ENCODE measurements at places on chromosomes 6 and 20. TPM values are rescaled to one million over a fixed set of nuclear protein-coding genes. Genes with fewer than 3 reads are reported as not detected.

- DNase-seq: no peak
- H3K4me3 ChIP-seq: no peak overlapping the region
- H3K27ac ChIP-seq: no peak overlapping the region
- H3K27me3 ChIP-seq: no peaks in the 10 kb centered on the region
These were observed 96.7 kb downstream of the SNX5 start for GRCh38 chr20:17871886-17872285.

GRCh38 chr20:4776079-4776630 lies 54.4 kb downstream of the PRND start:
- no peak overlapping the region for H3K4me3 ChIP-seq
- DNase-seq: no peak
- H3K27me3 ChIP-seq: no peaks in the 10 kb centered on the region
- peaks cover 5% of the 10 kb centered on the region for H3K4me1 ChIP-seq

- H3K27ac ChIP-seq: no peak overlapping the region
- H3K4me1 ChIP-seq: peaks cover 8% of the 10 kb centered on the region
- H3K4me3 ChIP-seq: no peak overlapping the region
These were observed 2.1 kb upstream of the LIME1 start for GRCh38 chr20:63734111-63734945.

DNA sequence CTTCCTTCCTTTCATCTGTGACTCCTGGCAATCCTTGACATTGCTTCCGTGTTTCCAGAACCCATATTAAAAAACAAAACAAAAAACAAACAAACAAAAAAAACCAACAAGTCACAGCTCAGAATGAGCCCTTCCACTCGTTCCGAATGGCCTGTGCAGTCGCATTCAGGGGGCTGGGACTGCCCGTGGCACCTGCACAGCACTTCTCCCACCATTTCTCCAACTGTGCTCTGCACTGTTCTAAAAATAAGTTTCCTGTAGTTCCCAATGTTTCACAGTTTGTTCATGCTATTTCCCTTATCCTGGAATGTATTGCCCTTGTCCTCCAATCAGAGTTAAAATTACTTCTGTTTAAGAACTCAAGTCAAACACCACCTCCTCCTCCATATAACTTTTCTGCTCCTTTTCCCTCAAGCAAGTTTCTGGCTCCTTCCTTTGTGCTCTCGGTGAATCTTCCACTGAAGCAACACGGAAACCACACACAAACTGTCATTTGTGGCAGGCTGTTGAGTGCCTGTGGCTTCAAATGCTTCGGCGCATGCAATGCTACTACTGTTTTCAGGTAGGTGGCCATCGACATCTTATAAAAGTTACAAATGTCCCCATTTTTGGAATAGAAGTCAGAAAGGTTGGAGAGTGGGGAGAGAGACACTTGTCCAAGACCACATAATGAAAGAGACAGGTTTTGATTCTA lies 57.7 kb downstream of the PDE10A start:
- H3K27ac ChIP-seq: no peak overlapping the region
- DNase-seq: no peak
- no peaks in the 10 kb centered on the region for H3K4me1 ChIP-seq
- no peak overlapping the region for H3K4me3 ChIP-seq
- no peaks in the 10 kb centered on the region for H3K36me3 ChIP-seq

GRCh38 chr6:166598441-166599138 lies 12.1 kb upstream of the RAMACL start:
- peak overlapping the region; percentile 69 for H3K27ac ChIP-seq
- H3K36me3 ChIP-seq: no peaks in the 10 kb centered on the region
- peaks cover 13% of the 10 kb centered on the region for H3K4me1 ChIP-seq
- peak; percentile 17 for DNase-seq
- H3K27me3 ChIP-seq: no peaks in the 10 kb centered on the region

- H3K4me1 ChIP-seq: no peaks in the 10 kb centered on the region
- no peaks in the 10 kb centered on the region for H3K36me3 ChIP-seq
- no peak overlapping the region for H3K27ac ChIP-seq
- no peak overlapping the region for H3K4me3 ChIP-seq
These were observed 202.0 kb downstream of the CENPW start for GRCh38 chr6:126541806-126542491.

- DNase-seq: no peak
- no peaks in the 10 kb centered on the region for H3K4me1 ChIP-seq
- H3K36me3 ChIP-seq: no peaks in the 10 kb centered on the region
- no peak overlapping the region for H3K27ac ChIP-seq
These were observed 100.9 kb downstream of the OPRM1 start for GRCh38 chr6:154139892-154140291.

GRCh38 chr6:28580475-28580874 lies 54.8 kb downstream of the GPX5 start:
- no peak overlapping the region for H3K27ac ChIP-seq
- no peak overlapping the region for H3K4me3 ChIP-seq
- no peaks in the 10 kb centered on the region for H3K4me1 ChIP-seq
- DNase-seq: no peak

DNA sequence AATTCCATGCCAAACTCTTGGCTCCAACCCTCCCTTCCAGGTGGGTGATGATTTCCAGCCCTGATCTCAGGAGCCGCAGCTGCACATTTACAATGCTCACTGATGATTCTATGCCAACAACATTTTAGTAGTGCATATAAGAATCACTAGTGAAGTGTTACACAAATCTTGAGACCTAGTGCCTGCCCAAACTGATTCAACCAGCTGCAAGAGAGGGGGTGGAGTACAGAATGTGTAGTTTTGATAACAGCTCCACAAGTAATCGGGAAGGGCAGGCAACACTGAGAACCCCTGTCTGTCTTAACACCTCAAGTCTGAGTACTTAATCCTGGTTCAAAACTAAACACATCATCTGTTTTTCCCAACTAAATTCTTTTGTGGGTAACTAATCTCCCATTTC lies 91.7 kb downstream of the PRDM1 start:
- no peaks in the 10 kb centered on the region for H3K36me3 ChIP-seq
- no peak for DNase-seq
- no peak overlapping the region for H3K4me3 ChIP-seq

DNA sequence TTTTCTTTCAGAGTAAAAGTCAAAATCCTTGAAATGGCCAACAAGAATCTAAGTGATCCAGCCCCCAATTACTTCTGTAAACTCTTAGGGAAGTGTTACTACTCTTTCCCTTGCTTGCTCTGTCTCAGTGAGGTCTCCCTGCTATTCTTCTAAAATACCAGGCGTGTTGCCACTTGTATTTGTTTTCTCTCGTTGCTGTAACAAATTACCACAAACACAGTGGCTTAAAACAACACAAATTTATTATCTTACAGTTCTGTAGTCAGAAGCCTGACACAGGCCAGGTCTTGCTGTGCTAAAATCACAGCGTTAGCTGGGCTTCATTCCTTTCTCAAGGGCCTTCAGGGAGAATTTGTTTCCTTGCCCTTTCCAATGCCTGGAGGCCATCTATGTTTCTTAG lies 59.9 kb downstream of the HECA start:
- DNase-seq: no peak
- H3K4me3 ChIP-seq: no peak overlapping the region
- H3K36me3 ChIP-seq: no peaks in the 10 kb centered on the region
- H3K4me1 ChIP-seq: no peaks in the 10 kb centered on the region
- H3K27me3 ChIP-seq: no peaks in the 10 kb centered on the region

DNA sequence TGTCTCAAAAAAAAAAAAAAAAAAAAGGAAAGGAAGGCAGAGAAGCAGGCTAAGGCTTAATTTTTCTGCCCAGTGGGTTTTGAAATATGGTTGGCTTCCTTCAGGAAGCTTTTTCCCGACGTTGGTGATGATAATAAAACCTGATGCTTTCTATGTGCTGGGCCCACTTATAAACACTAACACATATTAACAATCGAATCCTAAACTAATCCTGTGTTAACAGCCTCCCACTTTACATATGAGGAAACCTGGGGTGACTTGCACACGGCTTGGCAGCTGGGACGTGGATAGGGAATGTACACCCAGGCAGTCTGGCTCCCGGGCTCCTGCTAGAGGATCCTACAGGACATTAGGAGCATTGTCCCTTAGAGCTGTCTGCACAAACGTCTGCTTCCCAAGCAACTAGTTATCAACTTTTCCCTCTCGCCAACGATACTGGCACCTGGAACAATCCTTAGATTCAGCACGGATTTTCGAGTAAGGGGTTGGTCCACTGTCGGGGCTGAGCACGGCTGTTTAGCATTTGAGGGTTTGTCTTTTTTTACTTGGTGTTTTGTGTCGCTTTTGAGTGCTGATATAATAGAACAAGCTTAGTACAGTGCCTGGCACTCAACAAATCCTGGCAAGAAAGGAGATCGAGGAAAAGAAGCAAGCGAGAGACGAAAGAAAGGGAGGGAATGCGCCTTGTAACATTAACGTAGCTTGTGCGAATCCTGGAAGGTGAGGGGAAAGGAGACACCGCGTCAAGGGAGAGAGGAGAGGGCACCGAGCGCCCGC lies 622 bp upstream of the KIZ start:
- H3K4me3 ChIP-seq: peak overlapping the region; percentile 86
- no peak for DNase-seq
- H3K27me3 ChIP-seq: no peaks in the 10 kb centered on the region
- H3K36me3 ChIP-seq: no peaks in the 10 kb centered on the region
- H3K27ac ChIP-seq: peak overlapping the region; percentile 43

DNA sequence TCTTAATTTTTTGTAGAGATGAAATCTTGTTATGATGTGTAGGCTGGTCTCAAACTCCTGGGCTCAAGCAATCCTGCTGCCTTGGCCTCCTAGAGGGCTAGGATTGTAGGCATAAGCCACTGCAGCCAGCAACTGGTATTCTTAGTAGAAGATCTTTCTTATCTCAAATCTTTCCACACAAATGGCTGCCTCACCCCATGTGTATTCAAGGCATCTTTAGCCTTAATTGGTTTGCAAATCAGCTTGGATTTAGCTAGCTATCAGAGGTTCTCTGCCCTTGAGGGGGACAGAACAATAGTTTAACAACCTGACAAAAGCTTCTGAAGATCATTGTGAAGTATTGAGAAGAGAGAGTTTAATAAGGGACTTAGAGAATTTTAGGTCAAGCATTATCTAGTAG lies 17.9 kb upstream of the ABRACL start:
- no peak overlapping the region for H3K27ac ChIP-seq
- no peak for DNase-seq
- no peak overlapping the region for H3K4me3 ChIP-seq
- no peaks in the 10 kb centered on the region for H3K27me3 ChIP-seq
- H3K36me3 ChIP-seq: no peaks in the 10 kb centered on the region
- H3K4me1 ChIP-seq: no peaks in the 10 kb centered on the region

DNA sequence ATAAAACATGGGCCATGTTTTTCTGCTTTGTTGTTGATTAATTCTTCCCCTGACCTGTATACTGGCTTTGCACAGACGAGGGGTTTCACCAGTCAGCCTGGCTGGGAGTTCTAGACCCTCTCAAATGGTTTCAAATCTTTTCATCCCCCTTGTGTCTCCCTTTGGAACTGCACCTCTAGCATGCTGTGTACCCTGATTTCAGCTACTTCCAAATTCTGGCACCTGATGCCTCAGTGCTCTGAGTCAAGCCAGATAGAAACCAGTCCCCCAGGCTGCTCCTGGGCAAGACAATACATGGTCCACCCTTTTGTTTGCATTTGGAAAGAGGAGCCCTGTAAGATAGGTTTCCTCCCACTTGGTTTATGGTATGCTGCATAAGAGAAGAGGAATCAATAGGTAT lies 290.2 kb downstream of the BTBD3 start:
- no peaks in the 10 kb centered on the region for H3K36me3 ChIP-seq
- no peak for DNase-seq
- no peak overlapping the region for H3K27ac ChIP-seq
- no peaks in the 10 kb centered on the region for H3K4me1 ChIP-seq
- no peak overlapping the region for H3K4me3 ChIP-seq
- no peaks in the 10 kb centered on the region for H3K27me3 ChIP-seq

DNA sequence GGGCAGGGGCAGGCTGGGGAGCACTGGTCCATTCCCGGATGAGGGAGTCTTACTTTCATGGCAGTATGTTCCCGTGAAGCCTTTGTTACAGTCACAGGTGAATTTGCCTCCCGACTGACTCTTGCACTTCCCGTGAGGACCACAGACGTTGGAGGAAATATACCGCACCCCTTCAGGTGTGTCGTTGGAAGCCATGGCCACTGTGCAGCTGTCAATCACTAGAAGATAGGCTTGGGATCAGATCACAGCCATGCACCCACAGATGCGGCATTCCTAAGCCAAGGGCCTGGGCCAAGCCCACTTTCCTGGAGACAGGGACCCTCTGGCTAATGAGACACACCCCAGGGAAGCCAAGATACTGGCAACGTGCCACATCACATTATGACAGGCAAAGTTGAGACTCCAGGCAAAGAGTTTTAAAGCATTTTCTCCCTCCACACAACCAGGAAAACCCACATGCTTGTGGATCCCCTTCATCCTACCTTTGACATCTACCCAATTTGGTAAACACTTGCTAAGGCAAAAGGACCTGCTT lies 26.8 kb downstream of the JAG1 start:
- H3K27ac ChIP-seq: peak overlapping the region; percentile 100
- DNase-seq: no peak
- H3K4me1 ChIP-seq: peaks cover 91% of the 10 kb centered on the region

DNA sequence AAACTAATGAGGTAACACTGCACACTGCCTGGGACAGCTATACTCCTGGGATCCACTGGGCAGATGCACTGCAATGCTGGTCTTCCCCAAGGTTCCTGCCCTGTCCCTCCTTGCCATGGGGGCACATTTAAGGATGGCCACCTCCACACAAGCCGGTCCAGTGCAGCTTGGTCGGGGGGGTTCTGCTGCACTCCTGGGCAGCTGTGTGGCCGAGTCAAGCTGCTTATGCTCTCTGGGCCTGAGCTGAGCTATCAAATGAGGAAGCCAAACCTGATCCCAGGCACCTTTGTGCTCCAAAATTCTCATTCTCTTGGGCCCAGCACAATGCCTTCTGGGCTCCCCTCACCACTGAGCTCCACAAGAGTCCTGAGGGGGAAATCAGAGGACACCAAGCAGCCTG lies 37.3 kb downstream of the NINL start:
- no peak overlapping the region for H3K4me3 ChIP-seq
- no peaks in the 10 kb centered on the region for H3K27me3 ChIP-seq
- H3K27ac ChIP-seq: no peak overlapping the region
- no peak for DNase-seq
- H3K36me3 ChIP-seq: no peaks in the 10 kb centered on the region

GRCh38 chr6:141884850-141885249 lies 247.9 kb upstream of the GJE1 start:
- H3K4me3 ChIP-seq: no peak overlapping the region
- H3K27ac ChIP-seq: no peak overlapping the region
- H3K4me1 ChIP-seq: no peaks in the 10 kb centered on the region
- DNase-seq: no peak

RCAN2 gene
- total RNA-seq: 126 TPM

BNIP5 gene
- not detected for total RNA-seq

SIRPG gene
- not detected for total RNA-seq

C20orf204 gene
- 0.81 TPM for total RNA-seq

PLG gene
- not detected for total RNA-seq

DLK2 gene
- not detected for total RNA-seq

FAXC gene
- 0.81 TPM for total RNA-seq

MICA gene
- total RNA-seq: 16.4 TPM

VWA7 gene
- 0.78 TPM for total RNA-seq

CD93 gene
- 99.2 TPM for total RNA-seq

PRSS35 gene
- 4.7 TPM for total RNA-seq

HLA-DMB gene
- total RNA-seq: 13.5 TPM

Measured in thoracic aorta (tissue), 2 donors.